ENCODE measurements at places on chromosomes 11 and 22. TPM values are rescaled to one million over a fixed set of nuclear protein-coding genes. Genes with fewer than 3 reads are reported as not detected.

The SLC22A8 gene
- not detected for total RNA-seq

The MS4A4A gene
- total RNA-seq: not detected

The POU2AF3 gene
- total RNA-seq: not detected

The SOX6 gene
- 5.0 TPM for total RNA-seq

The FAM118A gene
- 19.8 TPM for total RNA-seq

The OR6A2 gene
- total RNA-seq: 0.65 TPM

The SNX32 gene
- total RNA-seq: 0.32 TPM

The CNGA4 gene
- not detected for total RNA-seq

The TUB gene
- total RNA-seq: 6.3 TPM

The SPINDOC gene
- 18.1 TPM for total RNA-seq

The LRP4 gene
- 1.5 TPM for total RNA-seq

The CHRDL2 gene
- not detected for total RNA-seq

The OR8G5 gene
- total RNA-seq: not detected

The MRGPRE gene
- not detected for total RNA-seq

The CDC42EP1 gene
- total RNA-seq: 90.3 TPM

The P4HA3 gene
- total RNA-seq: 8.1 TPM

The DNHD1 gene
- total RNA-seq: 2.2 TPM
